Activated CD4-positive, alpha-beta T cell treated with anti-CD3 and anti-CD28 coated beads, Interleukin-10, Interleukin-2, amounts not matched to agents 100 ng/mL and 50 ng/mL, durations not matched to agents 16 hours and 8 hours (primary cell): ENCODE measurements at places on chromosomes 4 and X.

DNA sequence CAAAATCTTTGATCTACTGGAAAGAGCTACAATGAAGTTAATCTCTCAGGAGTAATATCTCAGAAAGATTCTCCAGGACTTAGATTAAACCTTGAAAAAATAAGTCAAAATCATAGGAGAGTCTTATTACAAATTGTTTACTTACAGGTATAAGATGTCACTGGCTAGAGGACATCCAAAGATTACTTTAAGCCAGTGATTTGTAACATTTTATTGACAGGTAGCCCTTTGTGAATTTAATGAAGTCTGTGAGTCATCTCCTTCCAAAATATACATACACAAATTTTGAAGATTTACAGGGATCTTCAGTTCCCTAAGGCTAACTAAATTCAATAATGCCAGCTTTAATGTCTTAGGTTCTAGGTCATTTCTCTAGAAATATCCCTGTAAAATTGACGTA lies 359.7 kb downstream of the EPHA5 start:
- no peak for DNase-seq

DNA sequence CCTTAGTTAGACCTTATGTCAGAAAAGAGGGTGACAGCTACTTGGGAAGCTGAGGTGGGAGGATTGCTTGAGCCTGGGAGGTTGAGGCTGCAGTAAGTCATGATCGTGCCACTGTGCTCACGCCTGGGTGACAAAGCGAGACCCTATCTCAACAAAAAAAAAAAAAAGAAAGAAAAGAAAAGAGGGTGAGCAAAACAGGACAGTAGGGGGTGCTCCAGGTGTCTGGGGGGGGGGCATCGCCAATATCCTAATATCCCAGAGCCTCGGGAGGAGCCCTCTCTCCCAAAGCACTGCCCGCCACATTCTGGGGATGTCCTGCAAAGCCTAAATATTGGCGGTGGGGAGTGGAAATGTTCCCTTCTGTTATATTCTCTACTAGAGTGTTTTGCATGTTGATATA lies 120.9 kb upstream of the TBL1X start:
- DNase-seq, result no peak

GRCh38 chr4:6197433-6198174 lies 2.7 kb downstream of the JAKMIP1 start:
- DNase-seq, result no peak

DNA sequence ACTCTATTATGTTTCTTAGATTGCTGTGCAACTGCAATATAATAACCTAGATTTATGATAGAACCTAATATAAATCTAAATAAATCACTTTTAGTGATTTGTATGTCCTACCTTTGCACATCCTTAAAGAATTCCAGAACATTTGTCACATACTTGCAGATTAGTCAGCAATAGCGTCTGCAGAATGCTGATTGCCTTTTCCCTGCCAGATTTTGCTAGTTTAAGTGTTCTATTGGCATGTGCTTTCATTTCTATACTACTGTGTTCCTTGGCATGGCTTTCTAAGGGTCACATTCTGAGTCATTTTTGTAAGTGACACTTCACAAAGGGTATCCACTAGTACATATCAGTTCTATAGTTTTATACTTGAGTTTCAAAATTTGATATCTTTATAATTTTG lies 303.1 kb upstream of the GIMD1 start:
- DNase-seq, result no peak

DNA sequence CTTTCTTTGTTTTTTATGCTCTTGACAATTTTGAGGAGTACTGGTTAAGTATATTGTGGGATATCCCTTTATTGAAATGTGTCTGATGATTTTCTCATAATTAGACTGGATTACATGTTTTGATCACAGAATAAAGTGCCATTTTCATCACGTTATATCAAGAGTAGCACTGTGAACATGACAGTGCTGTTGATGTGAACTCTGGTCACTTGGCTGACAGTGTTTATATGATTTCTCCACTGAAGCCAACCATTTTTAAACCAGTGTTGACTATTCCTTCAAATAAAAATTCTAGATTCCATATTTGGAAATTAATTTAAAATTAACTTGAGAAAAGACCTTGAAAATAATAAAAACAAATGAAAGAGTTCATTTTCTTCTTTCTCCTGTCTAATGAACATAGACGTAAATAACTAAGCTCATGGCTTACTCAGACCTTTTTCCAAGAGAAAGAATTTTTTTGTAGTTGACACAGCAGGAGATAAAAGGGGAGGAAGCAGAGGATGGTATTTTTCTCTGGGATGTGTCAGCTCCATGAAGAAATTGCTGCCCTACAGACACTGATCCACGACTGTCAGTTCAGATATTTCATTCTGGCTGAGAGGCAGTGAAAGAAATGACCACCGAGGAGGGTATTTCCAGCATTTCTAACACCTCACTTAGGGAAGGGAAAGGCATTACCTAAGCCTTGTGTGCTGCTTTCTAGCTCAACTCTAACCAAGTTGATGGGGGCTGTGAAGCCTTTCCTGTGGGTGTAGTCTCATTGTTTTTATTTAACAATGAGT lies 150.9 kb upstream of the ANK2 start:
- DNase-seq, result no peak

DNA sequence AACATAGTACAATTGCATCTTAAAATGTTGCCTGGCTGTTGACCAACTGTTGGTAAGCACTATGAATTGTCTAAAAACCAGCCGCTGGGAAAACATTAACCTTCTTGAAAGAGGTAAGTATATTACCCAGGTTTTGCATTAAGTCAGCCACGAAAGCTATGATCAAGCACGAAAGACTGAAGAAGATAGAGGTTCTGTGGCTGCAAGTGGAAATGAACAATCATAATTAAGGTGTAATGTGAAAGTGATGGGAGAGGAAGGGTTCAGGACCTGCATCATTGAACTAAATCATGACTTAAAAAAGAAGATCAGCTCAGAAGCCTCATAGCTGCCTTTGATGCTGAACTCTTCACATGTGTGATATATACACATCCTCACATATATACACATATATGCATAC lies 341.0 kb downstream of the NR3C2 start:
- DNase-seq, result no peak

- peak; percentile 39 for DNase-seq
These were observed 2.2 kb upstream of the CFI start for GRCh38 chr4:109803924-109804571.

DNA sequence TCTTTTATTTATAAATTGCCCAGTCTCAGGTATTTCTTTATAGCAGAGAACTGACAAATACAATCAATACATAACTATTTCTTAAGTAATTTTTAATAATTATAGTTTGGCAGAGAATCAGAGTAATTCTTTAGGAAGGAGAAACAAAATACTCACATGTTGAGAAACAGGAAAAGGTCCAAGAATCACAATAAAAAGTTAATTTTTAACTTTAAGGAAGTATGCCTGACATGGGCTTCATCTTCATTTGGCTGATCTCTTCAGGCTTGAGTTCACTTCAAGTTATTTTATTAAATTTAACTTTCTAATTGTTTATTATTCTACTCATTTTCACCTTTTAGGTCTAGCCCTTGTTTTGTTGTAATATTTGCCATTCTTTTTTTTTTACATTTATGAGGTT lies 36.1 kb upstream of the RNF150 start:
- DNase-seq, result no peak

GRCh38 chr4:110787109-110787508 lies 164.2 kb upstream of the PITX2 start:
- no peak for DNase-seq

DNA sequence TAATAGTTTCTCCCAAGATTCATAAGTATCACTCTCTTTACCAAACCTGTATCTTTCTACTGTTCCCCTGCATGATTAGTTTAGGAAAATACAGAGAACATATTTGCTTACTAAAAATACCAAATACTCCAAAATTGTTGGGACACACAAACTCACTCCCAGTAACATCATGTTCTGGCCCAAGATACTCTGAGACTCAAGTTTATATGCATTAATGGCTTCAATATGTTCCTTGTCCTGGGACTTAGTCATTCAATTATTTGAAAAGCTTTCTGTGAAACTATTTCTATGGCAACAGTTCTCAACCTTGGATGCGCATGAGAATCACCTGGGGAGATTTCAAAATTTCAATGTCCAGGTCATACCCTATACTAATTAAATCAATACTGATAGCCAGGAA lies 138.9 kb upstream of the PTCHD1 start:
- DNase-seq, result no peak

DNA sequence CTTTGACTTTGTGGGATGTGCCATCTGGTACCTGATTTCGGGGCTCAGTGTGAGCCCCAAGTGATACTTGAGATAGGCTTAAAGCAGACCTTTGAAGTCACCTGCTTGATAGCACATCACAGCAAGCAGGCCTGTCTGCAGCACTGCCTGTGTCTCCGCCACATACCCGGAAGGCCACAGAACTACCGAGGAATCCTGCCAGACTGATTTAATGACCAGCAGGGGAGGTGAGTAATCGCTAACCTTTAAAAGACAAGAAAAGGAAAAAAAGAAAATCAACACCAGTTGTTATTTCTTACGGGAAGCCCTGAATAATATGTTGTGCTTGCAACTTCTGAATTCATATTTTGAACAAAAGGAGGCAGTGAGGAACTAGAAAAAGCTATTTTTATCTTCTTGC lies 6.8 kb downstream of the PTCHD1 start:
- DNase-seq, result no peak

DNA sequence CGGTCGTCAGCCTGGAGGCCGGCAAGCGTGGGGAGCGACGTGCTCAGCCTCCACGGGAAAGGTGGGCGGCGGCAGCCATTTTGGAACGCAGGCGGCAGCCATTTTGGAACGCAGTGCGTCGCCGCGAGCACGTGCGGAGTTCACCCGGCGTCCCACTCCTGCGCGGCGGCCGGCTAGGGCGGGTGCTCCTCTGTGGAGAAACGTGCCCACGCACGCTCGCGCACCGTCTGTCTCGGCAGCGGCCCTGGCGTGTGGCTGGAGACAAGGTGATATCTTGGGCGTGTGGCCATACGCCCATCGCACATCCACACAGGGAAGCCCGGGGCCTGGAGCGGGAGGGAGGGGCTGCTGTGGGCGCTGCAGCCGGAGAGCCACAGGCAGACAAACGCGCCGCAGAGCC lies 21.1 kb downstream of the CPLX1 start:
- DNase-seq, result no peak

GRCh38 chrX:46575991-46576392 lies 2.4 kb downstream of the CHST7 start:
- no peak for DNase-seq

- DNase-seq, result no peak
These were observed 59.8 kb upstream of the RPL34 start for GRCh38 chr4:108560616-108561015.

DNA sequence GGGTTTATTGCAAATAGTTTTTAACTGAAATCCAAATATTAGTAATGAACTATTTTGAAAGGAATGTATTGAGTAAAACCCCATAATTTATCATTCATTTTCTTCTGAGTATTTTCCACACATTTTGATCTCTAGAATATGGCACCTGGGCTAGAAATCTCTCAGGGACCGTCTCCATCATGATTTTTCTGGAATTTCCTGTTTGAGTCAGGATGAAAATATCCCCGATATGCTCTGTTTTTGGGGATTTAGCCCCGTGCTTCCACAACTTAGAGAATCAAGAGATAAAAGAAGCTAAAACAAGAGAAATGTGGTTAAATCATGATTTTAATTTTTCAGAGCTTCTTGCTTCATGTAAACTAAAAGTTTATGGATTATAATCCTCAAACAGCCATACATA lies 114.2 kb downstream of the SPCS3 start:
- DNase-seq, result no peak

DNA sequence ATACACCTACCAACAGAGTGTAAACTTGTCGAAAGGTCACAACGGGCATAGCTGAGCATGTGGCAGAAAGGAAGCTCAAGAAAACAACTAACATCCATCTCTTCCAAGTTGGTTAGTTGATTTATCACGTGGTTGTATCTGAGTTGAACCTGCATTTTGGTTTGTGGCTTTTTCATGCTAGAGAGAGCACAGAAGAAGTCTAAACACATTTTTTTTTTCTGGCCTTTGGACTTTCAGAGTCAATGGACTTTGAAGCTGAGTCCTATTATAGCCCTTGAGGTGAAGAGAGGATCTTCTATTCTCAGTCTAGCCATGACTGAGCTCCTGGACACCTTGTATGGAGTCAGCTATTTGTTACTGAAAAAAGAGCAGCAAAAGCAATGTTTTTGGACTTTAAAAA lies 150.6 kb upstream of the TRPC5 start:
- DNase-seq, result no peak

GRCh38 chr4:60522265-60522664 lies 677.9 kb upstream of the ADGRL3 start:
- no peak for DNase-seq

DNA sequence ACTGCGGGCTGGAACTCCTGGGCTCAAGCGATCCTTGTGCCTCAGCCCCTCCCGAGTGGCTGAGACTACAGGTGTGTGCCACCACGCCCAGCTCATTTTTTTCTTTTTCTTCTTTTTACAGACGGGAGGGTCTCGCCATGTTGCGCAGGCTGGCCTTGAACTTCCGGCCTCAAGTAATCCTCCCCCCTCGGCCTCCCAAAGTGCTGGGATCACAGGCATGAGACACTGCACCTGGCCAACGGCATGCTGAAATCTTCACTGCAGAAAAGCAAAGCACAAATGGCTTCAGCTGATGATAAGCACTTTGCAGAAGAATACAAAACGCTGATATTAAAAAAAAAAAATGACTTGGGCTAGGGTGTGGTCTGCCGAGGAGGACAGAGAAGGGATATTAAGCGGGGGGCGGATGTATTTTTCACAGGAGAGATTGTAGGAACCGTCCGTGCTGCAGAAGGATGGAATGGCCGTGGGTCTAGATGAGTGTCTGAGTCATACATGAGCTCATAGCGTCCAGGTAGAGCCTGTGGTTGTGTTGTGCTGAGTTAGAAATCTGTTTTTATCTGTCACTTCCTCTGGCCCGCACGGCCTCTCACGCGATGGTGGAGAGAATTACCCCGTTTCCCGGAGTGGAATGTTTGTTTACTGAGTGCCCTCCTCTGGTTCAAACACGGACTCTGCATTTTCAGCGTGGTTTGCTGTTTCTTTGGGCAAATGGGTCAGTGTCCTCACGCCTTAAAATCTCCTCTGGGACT lies 8.5 kb upstream of the AKAP17A start:
- DNase-seq, result peak; percentile 91

DNA sequence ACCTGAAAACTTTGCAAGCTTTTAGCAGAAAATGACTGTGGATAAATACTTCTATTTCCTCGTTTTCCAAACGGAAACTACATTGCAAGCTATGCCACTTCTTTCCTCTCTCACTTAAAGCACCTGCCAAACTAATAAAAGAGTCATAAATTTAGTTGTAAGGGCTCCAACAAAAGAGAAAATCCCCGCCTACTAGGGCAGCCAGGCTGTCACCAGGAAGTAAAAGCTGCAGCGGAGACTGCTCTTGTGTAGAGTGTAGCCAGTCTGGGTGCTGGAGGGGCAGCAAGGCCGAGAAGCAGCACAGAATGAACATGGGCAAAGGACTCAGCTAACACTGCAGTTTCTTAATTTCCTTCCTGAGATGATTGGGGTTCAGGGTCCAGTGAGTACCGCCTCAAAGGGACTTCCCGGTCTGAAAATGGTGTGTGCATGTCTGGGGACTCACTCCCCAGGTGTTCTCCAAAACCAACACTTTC lies 89.3 kb upstream of the MAML3 start:
- peak; percentile 7 for DNase-seq

DNA sequence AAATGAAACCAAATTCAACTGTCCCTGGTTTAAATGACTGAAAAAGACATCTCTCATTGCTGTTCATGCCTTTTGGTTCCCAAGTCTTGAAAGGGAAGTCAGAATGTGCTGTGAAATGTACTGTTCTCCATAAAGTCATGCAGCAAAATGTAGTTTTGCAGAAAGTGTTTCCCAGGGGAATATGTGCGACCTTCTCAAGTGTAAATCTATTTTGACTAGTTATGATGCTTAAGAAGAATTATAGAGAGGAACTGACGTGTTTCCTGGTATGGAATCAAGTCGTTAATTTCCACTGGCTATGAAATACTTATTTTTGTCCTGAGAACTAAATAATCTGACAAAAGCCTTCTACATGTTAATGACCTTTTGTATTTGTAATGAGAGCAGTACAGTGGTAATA lies 223.1 kb downstream of the CLCN4 start:
- no peak for DNase-seq
